Stimulated activated naive CD4-positive, alpha-beta T cell treated with Interleukin-2 at 50 U/mL for 16 hours (primary cell): ENCODE measurements at places on chromosomes 3 and 15.

GRCh38 chr3:43648957-43649356, 27.1 kb upstream of the ANO10 start:
- no peak for DNase-seq

DNA sequence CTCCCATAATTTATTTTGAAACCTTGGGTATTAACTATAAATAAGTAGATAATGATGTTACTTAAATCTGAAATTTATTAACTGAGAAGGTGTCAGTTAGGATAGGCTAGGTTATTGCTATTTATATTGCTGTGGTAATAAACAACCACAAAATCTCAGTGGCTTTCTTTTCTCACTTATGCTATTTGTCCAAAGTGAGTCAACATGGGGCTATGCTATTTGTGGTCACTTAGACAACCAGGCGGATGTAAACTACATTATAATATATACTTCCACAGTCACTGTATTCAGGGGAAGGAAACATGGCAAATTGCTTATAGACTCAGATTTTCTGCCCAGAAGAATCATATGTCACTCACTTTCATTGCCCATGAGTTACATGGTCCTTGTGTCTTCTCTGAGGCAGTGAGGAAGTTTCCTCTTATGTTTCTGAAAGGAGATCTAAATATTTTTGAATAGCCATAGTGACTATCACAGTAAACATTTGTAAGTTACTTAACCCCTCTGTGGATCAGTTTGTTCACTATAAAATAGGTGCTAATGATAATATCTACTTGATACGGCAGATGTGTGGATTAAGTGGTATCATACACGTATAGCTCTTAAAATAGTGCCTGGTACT, 19.8 kb downstream of the HMG20A start:
- DNase-seq = no peak

- no peak for DNase-seq
Observed at GRCh38 chr3:183541235-183541655, 14.3 kb downstream of the KLHL6 start.

- DNase-seq = no peak
Observed at GRCh38 chr3:179967622-179968021, 69.1 kb downstream of the PEX5L start.

DNA sequence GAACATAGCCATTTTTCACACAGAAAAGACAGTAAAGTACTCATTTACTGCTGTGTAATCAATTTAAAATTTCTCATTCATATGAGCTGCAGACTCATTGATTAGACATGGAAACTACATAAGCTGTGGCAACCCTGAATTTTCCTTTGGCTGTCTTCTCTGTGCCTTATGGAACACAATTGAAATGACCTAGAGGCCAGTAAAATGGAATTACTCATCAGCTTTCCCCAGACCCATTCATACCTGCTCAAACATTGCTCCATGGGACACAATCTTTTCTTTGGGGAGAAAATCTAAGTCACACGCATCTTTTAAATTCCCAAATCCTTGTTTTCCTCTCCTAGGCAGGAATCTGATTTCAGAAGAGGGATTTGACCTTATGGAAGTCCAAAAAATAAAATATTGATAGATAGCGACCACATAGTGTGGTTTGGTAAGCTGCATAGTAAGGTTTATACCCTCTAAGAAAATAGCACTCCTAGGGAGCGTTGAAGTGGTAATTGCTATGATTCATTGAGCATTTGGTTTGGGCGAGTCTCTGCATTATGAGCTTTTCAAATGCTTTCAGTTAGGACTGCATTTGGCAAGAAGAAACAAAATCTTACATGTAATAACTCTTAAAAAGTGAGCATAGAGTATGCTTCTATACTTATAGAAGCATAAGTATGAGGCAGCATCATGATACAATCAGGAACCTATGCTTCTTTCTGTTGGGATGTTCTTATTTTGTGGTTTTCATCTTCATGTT, 243.4 kb upstream of the GADL1 start:
- DNase-seq = no peak

DNA sequence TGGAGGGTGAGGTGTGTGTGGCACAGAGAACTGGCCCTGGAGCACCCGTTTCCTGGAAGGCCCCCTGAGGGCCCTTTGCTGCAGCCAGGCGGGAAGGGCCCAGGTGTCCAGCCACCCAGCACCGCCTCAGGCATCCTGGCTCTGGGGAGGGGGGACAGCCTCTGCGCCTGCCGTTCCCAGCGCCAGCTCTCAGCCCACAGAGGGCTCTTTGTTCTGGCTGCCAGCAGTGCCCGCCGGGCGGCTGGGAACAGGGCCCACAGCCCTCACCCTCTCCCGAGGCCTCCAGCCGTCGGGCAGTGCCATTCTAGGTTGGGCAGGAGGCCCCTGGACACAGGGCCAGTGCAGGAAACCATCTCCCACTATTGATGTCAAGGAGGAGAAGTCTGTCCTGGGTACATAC, 8.3 kb downstream of the SLC38A3 start:
- DNase-seq = no peak

GRCh38 chr3:143326983-143327778, 207.6 kb downstream of the CHST2 start:
- no peak for DNase-seq

DNA sequence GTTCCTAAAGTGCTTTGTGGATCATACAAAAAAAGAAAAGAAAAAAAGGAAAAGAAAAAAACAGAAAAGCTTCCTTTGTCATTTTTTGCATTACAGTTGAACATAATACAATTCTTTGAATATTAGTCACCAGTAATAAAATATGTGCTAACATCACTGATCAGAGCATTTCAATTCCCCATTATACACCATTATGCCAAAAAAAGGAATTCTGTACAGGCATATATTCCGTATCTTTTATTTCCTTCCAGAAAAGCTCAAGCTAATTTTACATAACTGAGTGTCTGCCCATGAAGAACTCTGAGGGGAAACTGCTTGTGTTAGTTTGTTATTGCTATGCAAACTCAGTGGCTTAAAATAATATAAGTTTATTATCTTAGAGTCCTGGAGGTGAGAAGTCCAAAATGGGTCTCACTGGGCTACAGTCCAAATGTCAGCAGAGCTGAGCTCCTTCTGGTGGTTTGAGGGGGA, 377.9 kb downstream of the GAP43 start:
- DNase-seq = no peak
